Activated CD4-positive, alpha-beta T cell treated with anti-CD3 and anti-CD28 coated beads, Interleukin-10, Interleukin-2, amounts not matched to agents 100 ng/mL and 50 ng/mL, durations not matched to agents 16 hours and 8 hours (primary cell): ENCODE measurements at places on chromosomes 6 and 20.

DNA sequence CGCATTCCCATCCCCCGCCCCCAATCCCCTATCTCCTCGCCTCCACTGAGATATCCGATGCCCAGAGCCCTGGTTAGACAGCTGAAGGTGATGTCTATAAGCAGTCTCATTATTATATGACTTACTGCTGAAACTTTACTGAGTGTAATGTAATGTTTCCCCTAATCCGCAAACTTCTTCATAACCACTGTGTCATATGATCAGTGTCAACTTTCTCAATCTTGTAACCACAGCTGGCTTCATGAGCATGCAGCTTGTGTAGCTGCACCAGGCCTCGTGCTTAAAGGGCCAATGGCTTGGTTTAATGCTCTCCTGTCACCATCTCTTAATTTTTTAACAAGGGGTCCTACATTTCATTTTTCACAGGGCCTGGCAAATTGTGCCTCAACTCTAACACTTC is 8.1 kb downstream of the ASIP start:
- peak; percentile 62 for DNase-seq

GRCh38 chr6:166476061-166476591 is 93.4 kb upstream of the MPC1 start:
- no peak for DNase-seq

GRCh38 chr20:58077282-58077681 is 151.2 kb downstream of the ANKRD60 start:
- DNase-seq, result no peak

- DNase-seq, result peak; percentile 83
These were observed 1.4 kb downstream of the ATXN1 start for GRCh38 chr6:16759646-16760515.

GRCh38 chr6:56377295-56377694 is 129.9 kb upstream of the COL21A1 start:
- no peak for DNase-seq

GRCh38 chr20:13356591-13356990 is 135.5 kb downstream of the ISM1 start:
- no peak for DNase-seq

GRCh38 chr6:137829641-137830083 is 37.4 kb upstream of the TNFAIP3 start:
- DNase-seq, result no peak
